Bone marrow (tissue), 2 donors: ENCODE measurements at places on chromosomes 6 and 20.

- no peak for DNase-seq
These were observed 84.2 kb downstream of the THEMIS start for GRCh38 chr6:127816643-127817042.

GRCh38 chr20:10513061-10513460, 78.0 kb downstream of the SLX4IP start:
- DNase-seq = no peak

DNA sequence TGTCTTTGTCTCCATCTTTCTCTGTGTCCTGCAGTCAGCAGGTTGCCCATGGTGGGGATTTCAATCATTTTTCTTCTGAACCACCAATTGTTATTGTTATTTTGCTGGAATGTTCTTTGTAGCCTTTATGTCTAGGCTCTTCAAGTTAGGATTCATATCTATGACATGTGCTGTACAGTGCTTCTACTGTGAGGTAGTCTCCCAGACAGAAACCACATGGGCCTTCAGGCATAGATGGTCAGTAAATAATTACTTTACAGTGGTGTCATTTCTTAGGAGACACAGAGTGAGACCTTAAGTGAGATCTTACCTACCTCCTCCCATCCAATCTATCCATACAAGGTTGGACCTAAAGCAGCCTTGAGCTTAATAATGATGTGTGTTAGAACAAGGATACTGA, 265.5 kb downstream of the ZFAND3 start:
- DNase-seq = no peak

DNA sequence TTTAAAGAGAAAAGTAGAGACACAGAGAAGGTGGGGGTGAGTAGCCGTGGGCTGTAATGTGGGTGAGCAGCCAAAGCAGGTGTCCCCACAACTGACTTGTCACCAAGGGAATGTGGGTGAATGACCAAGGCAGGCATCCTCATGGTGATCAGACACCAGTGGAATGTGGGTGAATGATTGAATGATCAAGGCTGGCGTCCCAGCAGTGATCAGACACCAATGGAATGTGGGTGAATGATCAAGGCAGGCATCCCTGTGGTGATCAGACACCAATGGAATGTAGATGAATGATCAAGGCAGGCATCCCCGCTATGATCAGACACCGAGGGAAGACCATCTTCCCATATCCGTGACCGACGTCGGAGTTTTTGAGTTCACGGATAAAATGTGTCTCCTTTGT, 49.8 kb upstream of the OR14J1 start:
- no peak for DNase-seq

DNA sequence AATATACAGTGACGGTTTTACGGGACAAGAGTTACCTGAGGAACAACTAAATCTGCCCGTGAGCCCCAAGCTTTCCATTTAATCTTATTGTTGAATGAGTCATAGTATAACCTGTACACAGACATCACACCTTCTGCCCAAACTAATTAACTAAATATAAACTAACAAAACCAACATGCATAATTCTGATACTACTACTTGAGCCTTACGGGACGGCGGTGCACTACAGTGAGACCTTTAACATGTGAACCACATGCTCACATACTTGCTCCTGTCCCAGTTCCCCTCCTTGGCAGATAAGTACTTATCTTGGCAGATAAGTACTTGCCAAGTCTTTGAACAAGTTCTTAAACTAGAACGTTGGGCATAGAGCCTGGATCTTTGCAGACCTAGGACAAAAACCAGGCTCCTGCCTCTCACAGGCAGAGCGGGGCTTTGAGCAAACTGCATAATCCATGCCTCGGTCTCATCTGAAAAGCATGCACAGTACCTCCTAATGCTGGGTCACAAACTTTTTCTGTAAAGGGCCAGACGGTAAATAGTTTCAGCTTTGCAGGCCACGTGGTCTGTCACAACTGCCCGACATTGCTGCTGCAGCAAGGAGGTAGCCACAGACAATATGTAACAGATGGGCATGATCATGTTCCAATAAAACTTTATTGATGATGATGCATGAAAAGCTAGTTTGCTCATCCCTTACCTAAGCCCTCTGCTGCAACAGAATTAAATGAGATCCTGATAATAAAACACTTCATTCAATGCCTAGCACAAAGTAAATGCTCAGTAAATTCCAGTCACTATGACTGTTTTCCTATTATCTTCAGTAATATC, 23.0 kb downstream of the ZNF217 start:
- DNase-seq = no peak

GRCh38 chr6:155103816-155104366, 108.8 kb downstream of the TIAM2 start:
- DNase-seq = no peak

DNA sequence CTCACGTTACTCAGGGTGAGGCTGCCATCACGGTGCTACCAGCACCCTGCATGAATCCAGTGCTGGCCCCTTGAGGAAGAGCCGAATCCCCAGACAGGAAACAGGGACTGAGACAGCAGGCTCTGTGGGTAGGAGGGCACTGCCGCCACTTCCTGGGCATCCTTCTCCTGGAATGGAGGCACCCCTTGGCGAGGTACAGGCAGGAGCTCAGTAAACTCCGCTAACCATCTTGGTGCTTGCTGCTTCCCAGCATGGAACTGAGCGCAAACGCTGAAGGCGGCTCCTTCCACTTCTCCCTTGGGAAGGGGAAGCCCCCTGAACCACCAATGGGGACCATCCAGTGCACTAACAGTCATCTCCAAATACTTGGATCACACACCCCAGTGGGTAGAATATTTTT, 13.5 kb upstream of the CCDC167 start:
- no peak for DNase-seq

DNA sequence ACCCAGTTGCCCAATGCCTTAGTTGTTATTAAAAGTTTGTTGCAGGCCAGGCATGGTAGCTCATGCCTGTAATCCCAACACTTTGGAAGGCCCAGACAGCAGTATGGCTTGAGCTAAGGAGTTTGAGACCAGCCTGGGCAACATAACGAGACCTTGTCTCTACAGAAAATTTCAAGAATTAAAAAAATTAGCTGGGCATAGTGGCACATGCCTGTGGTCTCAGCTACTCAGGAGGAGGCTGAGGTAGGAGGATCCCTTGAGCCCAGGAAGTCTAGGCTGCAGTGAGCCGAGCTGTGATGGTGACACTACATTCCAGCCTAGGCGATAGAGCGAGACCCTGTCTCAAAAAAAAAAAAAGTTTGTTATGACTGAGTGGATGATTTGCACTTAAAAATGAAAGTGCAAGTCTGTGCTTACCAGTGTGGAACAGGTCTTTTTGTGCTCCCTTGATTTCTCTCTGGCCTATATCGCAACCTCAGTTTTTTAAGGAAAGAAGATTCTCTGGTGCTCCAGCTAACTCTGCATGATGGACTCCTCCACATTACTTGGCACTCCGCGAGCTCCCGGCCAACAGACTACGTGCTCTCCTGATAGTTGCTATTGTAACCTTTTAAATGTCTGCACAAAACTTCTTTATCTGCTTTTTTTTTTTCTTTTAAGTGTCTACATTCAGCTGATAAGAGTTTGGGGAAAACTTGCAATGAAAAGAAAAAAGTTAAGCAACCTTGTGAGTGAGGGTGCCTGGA, 22.1 kb downstream of the ZKSCAN3 start:
- DNase-seq = no peak

DNA sequence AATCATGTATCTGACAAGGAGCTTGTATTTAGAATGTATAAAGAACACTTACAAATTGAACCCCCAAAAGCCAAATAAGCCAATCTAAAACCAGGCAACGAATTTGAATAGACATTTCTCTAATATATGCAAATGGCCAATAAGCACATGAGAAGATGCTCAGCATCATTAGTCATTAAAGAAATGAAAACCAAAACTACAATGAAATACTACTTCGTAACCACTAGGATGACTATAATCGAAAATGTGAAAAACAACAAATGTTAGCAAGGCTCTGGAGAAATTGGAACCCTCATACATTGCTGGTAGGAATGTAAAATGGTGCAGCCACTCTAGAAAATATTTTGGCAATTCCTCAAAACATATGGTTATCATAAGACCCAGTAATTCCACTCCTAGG, 105.8 kb upstream of the TOP1 start:
- DNase-seq = no peak

- DNase-seq = no peak
These were observed 19.5 kb downstream of the KIAA0408 start for GRCh38 chr6:127439718-127440117.

DNA sequence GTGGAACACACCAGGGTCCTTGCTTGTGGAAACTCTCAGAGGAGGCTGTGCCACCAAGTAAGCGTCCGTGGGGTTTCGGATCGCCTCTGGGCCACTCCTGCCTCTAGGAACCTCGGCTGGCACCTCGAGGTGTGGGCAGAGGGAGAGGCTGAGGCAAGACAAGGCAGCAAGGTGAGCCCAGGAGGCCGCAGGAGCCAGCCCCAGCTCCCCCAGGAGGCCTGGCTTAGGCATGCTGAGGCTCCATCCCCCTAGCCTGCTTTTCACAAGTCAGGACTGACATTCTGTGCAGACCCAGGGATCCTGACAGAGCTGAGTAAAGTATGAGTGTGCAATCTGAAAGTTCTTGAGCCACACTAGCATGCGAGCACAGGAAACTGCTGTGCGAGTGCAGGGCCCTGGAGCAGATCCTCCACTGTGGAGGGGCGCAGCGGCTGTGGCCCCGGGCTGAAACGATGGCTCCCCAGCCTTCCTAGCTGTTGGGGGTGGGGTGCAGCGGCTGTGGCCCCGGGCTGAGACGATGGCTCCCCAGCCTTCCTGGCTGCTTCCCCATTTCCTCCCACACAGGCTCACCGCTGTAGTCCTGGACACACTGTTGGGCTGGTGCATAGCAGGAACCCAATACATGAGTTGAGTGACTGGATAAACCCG, 75.2 kb upstream of the CD93 start:
- no peak for DNase-seq

DNA sequence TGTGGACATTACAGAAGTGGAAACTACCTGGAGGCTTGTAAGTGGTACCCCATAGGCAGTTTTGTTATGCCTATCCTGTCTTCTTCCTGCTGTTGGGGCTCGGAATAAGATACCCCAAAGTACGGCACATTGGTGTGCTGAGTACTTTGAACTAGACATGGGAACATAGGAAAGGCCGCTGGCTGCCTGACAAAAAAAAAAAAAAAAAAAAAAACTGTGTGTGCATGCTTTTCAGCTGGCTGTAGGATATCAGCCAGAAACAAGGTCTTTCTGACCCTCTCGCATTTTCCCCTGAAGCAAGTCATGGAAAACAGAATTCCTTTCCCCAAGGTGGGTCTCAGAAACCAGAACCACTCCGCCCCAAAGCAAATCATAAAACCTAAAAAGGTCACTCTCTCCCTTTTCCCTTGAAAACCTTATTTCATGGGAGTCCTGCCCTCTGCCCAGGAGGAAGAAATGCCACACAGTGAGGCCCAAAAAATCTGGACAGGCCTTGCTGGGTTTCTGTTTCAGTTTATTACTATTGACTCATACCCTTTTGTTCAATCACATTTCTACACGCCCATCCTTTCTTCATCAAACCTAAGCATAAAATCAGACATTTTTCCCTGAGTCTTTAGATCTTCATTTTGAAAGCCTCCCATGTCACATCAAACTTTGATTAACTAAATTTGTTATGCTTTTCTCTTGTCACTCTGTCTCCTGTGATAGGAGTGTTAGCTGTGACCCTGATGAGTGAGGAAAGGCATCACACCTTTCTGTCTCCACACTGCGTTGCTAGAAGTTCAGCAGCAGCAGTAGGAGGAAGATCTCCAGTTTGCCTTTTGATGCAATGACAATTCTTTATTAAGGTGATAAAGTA, 17.2 kb downstream of the SLC2A12 start:
- no peak for DNase-seq

GRCh38 chr20:38152175-38152620, 12.9 kb downstream of the TGM2 start:
- no peak for DNase-seq

GRCh38 chr6:151399679-151400078, 8.3 kb upstream of the ZBTB2 start:
- DNase-seq = no peak

DNA sequence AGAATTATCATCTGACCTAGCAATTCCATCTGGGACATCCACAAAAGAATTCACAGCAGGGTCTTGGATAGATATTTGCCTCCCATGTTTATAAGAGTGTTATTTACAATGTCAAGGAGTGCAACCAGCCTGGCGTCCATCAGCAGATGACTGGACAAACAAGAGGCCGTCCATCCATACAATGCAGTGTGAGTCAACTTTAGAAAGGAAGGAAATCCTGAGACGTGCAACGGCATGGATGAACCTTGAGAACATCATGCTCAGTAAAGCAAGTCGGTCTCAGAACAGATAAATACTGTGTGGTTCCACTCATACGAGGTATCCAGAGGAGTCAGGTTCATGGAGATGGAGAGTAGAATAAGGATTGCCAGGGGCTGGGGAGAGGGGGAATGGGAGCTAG, 46.4 kb downstream of the FOXF2 start:
- no peak for DNase-seq

GRCh38 chr6:13992417-13993055, 67.8 kb downstream of the RNF182 start:
- no peak for DNase-seq

DNA sequence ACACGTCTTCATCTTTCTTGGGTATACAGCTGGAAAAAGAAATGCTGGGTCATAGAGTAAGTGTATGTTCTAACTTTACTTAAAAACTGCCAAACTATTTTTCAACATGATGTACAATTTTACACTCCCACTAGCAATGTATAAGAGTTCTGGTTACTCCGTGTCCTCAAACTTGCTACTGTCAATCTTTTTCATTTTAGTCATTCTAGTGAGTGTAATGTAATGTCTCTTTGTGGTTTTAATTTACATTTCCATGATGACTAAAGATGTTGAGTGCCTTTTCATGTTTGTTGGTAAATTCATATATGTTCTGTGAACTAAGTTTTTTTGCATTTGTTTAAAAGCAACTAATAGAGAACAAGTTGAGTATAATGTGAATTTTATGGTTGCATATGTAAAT, 43.9 kb downstream of the ATG5 start:
- no peak for DNase-seq

DNA sequence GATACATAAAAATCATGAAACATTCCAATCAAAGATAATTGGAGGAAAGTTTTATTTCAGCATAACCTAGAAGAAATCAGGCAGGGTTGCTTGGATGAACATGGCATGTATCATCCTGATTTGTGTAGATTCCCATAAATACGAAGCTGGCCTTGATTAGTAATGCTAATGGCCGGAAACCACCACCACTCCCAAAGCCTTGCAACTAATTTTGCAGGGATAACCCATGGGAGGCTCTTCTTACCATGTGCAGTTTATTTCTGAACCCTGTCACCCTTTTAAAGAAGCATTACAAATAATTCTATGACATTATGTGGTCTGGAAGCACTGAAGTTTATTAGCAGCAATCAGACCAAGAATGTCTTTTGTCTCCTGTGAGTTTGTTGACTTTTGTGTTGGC, 80.8 kb downstream of the AIG1 start:
- DNase-seq = no peak

DNA sequence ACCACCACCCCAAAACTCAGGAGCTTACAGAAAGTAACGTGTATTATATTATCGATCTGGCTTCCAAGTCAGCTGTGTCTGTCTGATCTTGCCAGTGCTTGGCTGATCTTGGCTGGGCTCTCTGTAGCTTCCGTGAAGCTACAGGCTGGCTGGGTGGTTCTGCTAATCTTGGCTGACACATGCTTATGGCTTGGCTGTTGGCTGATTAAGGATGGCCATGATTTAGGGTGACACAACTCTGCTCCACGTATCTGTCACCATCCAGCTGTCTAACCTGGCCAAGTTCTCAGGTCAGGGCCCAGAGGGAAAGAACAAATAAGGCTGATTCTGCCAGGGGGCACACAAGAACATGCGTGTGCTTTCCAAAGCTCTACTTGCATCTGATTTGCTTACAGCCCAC, 64.7 kb upstream of the PRL start:
- no peak for DNase-seq
